Stimulated activated CD8-positive, alpha-beta memory T cell treated with anti-CD3 and anti-CD28 coated beads, Interleukin-4, amount 100 ng/mL, for 1 hour (primary cell): ENCODE measurements at places on chromosomes 1 and 21.
A peak's percentile ranks its signal among the peaks of the same experiment; 100 is the strongest.

GRCh38 chr1:230335861-230336522 is 90.1 kb downstream of the PGBD5 start:
- no peak for DNase-seq

- no peak for DNase-seq
Measured at GRCh38 chr1:64986903-64987871, 20.8 kb upstream of the JAK1 start.

DNA sequence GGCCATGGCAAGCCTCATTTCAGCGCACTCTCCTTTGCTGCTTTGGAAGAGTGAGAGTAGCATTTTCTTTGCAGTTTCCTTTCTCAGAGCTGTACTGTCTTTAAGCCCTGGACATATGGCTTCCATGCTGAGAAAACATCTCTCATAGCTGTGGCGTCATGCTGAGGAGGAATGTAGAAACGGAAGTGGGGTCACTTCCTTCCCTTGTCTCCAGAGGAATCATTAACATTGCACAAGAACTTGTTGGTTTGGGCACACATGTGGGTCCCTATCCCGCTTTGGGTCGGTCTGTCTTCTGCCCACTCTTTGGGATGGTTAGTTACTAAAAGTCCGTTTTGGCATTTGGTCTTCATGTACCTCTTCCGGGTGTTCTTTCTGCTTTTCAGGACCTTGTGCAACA is 5.6 kb downstream of the MFN2 start:
- no peak for DNase-seq

DNA sequence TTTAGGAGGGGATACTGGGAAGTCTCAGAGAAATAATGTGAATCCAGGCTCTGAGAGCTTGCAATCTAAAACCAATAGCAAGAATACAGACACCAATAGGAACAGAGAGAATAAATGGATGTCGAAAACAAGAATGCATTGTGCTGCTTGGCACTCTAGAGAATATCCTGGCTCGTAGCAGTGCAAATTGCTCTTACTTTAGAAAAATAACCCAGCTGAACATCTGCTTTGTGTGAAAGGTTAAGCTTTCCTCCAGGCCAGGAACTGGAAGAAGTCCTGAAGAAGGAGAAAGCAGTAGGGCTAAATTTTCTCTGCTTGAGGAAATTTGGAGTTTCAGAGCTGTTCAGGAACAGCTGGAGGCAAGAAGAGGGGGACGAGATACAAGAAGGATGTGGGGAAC is 382.3 kb downstream of the HHIPL2 start:
- no peak for DNase-seq

DNA sequence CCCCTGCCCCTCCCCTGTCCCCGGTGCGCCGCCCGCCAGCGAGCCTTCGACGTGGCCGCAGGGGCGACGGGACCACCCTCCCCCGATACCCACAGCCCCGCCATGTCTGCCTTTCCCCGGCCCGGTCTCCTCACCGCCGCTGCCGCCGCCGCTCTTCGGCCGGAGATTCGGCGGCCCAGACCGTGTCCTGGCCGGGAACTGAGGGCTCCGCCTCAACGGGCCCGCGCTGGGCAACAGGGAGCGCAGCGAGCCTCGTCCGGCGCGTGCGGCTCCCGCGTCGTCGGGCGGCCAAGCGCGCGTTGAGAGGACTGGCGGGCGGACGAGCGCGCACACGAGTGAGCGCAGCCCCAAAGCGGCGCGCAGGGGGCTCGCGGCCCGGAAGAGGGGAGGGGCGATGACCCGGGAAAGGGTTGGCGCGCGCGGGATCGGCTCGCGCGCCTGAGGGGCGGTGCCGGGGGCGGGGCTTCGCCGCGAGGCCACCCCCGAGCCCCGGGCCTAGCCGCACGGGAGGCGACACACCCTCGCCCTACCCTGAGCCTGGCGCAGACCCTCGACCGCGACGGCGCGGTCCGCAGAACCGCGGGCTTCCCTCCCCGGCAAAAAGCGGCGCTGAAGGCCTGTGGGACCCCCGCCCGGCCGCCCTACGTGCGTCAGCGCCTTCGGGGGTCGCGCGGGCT is at the start of gene BTG3:
Gene BTG3, minus strand, starts transcription at position 337 of the 677 bp plus-strand sequence. CDS start 3,757 bp downstream, outside the sequence.
- DNase-seq, result peak; percentile 66

DNA sequence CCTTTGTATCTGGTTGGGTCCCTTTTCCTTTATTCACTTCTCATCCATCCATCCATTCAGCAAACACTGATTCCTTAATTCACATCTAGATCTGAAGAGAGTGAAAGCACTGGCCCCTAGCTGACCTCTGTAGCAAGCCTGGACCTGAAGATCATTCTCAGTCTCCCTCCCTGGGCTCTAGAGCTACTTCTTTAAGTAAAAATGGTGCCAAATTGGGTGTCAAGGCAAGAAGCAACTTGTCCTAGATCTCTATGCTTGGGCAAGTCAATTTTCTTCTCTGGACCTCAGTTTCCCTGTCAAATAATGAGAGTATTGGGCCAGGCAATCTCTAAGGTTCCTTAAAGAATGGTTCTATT is 36.1 kb downstream of the PLXNA2 start:
- DNase-seq, result no peak

DNA sequence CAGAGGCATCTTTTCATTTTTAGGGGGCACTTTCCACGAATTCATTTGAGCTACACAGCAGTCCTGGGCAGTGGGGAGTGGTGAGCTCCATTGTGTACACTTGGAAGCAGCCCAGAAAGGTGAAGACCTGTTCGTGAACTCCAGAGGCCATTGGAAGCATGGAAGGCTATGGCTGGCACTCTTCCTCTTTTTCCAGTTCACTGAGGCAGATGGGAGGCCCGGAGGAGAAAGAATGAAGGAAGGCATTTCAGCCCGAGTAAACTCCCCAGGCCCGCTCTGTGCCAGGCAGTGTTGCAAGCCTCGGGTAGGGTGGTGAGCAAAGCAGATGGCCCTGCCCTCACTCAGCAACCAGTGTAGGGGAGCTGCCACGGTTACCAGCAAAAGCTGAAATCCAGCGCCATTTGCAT is 673 bp upstream of the DHCR24 start:
- DNase-seq, result no peak

- DNase-seq, result no peak
Measured at GRCh38 chr1:153669606-153670005, 1.2 kb downstream of the ILF2 start.

DNA sequence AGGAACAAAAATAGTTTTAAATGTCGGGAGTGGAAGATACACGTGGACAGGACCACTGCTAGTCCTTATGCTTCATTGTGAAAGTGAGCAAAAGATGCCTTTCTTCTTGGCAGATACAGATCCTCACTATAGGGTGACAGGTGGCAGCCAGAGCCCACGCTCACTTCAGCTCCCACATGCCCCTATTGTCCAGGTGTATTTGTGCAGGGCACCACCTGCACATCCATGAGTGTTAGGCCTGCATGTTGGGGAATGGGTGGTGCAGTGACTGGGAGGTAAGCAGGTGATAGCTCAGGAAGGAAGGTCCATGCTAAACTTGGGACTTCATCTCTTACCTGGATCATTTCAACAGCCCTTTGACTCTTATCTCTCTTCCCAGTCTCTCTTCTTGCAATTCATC is 27.4 kb downstream of the SLC5A9 start:
- no peak for DNase-seq

DNA sequence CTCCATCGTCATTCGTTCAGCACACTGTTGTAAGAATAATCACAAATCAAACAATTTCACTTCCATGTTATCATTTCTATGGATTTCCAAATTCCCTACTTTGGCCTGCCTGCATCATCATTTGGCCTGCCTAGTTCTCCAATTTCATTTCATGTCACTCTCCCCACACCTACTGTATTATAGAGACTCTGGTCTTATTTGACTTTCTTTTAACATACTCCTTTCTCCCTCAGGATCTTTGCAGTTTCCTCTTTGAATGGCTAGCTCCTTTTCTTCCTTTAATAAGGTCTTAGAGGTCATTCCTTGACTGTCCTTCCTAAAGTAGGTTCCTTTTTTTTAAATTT is 36.3 kb upstream of the PODN start:
- DNase-seq, result no peak

- no peak for DNase-seq
Measured at GRCh38 chr1:198254521-198254920, 97.7 kb downstream of the NEK7 start.

DNA sequence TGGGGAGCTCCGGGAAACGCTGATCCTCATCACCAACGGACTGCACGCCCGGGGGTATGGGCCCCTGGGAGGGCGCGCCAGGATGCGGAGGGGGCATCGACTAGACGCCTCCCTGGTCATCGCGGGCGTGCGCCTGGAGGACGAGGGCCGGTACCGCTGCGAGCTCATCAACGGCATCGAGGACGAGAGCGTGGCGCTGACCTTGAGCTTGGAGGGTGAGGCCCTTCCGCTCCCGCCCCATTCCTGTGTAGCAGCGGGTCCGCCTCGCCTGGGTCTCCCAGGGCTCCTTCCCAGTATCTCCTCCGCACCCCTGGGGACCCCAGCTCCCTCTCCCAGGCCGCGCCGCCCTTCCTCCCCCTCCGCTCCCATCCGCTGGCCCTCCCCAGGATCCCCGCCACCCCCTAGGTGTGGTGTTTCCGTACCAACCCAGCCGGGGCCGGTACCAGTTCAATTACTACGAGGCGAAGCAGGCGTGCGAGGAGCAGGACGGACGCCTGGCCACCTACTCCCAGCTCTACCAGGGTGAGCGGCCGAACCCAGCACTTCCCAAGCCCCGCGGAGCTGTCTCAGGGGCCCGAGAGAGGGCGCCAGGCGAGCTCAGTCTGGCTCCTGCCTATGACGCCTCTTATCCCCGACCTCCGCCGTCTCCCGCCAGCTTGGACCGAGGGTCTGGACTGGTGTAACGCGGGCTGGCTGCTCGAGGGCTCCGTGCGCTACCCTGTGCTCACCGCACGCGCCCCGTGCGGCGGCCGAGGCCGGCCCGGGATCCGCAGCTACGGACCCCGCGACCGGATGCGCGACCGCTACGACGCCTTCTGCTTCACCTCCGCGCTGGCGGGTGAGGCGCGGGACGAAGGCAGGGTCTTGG is 5.0 kb downstream of the HAPLN2 start:
- DNase-seq, result no peak

DNA sequence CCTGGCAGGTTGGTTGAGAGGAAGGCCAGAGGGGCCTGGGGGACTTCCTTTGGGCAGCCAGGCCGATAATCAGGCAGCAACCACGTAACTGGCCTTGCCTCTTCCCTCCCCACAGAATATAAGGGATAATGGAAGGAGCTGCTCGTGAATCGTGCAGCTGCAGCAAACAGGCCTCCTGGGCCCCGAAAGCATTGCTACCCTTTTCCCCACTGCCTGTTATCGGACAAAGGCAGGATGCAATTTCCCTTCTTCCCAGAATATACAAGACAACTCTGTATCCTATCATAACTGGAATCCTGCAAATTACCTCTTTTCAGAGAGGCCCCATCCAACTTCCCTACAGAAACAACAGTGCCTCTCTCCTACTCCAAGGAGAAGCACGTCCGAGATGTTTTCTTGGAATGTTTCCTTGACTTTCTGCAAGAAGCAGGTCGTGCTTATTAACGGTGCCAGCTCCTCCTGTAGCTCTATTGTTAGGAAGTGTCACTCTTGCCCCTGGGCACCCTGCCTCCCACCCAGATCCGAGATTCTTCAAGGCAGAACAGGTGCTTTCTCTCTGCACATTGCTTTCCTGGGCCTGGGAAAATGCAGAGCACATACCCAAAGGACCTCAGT is 106.0 kb upstream of the TIAM1 start:
- DNase-seq, result no peak

GRCh38 chr1:21312407-21312992 is 22.2 kb upstream of the ECE1 start:
- DNase-seq, result no peak

GRCh38 chr1:231683439-231684165 is 57.0 kb downstream of the DISC1 start:
- no peak for DNase-seq

DNA sequence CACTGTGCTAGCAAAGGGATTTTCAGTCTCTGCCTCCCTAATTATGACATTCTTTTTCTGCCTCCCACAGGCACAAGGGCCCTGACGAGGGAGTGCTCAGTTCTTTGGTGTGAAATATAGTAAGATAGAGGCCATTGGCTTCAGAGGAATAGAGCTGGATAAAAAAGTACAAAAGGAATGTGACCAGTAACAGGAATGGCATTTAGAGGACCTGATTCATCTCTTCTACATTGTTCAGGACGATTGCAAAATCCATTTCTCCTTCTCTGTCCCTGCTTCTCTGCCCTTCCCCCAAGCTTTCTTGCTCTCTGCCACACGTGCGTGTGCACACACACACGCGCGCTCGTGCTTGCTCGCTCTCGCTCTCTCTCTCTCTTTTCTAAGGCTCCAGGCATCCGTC is 668.2 kb downstream of the KIF26B start:
- no peak for DNase-seq

GRCh38 chr21:34517491-34518245 is 5.7 kb upstream of the KCNE1 start:
- DNase-seq, result no peak

GRCh38 chr1:235015291-235015985 is 113.2 kb downstream of the TOMM20 start:
- DNase-seq, result no peak

DNA sequence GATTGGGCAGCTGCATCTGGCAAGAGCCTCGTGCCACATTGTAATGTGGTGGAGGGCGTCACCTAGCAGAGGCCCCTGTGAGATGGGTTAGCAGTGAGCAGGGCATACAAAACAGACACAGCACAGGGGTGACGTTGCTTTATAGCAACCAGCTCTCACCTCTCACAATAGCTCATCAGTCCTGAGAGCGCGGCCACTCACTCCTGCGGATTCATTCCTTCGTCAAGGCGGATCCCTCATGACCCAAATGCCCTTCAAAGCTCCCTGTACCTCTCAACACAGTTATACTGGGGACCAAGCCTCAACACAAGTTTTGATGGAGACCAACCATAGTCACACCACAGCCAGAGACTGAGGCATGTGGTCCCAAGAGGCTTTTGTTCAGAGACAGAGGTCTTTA is 22.9 kb downstream of the SLC37A1 start:
- no peak for DNase-seq

- no peak for DNase-seq
Measured at GRCh38 chr21:39927304-39927886, 60.2 kb downstream of the PCP4 start.

DNA sequence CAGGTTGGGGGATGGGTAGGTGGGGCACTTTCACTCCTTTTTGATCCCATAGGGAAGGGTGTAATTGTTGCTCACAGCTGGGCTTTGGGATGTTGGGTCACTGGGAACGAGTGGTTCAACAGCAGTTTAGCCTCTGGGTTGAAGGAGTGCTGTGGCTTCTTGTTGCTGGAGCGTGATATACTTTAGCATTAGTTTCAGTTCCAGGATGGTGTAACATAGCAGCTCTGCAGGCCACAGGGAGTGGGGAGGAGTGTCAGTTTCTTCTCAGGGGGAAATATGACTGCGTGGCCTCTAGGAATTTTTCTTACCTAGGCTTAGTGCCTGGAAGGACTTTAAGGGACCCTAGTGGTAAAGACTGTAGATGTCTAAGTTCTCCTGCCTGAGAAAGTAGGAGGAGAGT is 1105.3 kb upstream of the TMPRSS15 start:
- no peak for DNase-seq

GRCh38 chr1:223231581-223231980 is 88.5 kb upstream of the TLR5 start:
- DNase-seq, result no peak
